ENCODE measurements at places on chromosomes 5 and 9. TPM values are rescaled to one million over a fixed set of nuclear protein-coding genes. Genes with fewer than 3 reads are reported as not detected.

DNA sequence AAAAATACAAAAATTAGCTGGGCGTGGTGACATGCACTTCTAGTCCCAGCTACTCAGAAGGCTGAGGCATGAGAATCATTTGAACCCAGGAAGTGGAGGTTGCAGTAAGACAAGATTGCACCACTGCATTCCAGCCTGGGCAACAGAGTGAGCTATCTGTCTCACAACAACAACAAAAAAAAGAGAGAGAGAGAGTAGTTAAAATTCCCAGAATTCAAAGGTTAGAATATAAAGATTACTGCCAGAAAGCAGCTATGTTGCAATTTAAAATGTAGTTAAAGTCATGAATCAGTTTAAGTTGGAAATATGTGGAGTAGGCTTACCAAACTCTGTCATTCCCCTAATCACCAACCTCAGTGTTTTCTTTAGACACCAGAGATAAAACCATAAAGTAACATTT, 58.7 kb upstream of the SUSD1 start:
- no peaks in the 10 kb centered on the region for H3K36me3 ChIP-seq
- H3K4me1 ChIP-seq = no peaks in the 10 kb centered on the region
- no peak overlapping the region for H3K4me3 ChIP-seq
- DNase-seq = no peak

DNA sequence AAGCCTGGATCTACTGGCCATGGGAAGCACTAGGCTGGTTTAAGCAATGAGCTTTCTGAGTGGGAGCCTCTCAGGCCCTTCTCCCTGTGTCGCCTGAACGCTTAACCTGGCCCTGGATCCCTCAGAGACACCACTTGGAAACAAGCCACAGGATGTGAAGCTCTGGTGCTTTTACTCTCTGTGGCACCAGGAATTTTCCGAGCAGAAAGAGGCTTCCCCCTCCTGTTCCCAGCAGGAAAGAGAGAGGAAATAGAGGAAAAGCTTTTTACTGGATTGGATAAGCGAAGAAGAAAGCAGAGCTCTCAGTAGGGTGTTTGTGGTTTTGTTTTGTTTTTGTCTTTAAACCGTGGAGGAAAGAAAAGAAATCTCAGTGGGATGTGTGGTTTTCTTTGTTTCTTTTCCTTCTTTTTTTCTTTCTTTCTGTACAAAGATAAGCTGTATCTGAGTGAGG, 34.5 kb downstream of the COL15A1 start:
- peak; percentile 35 for DNase-seq
- H3K4me1 ChIP-seq = no peaks in the 10 kb centered on the region
- no peak overlapping the region for H3K27ac ChIP-seq
- peaks cover 24% of the 10 kb centered on the region for H3K27me3 ChIP-seq
- no peak overlapping the region for H3K4me3 ChIP-seq
- H3K36me3 ChIP-seq = no peaks in the 10 kb centered on the region

The NUDT12 gene
- total RNA-seq = 16.8 TPM

The GPBP1 gene
- total RNA-seq = 121 TPM

DNA sequence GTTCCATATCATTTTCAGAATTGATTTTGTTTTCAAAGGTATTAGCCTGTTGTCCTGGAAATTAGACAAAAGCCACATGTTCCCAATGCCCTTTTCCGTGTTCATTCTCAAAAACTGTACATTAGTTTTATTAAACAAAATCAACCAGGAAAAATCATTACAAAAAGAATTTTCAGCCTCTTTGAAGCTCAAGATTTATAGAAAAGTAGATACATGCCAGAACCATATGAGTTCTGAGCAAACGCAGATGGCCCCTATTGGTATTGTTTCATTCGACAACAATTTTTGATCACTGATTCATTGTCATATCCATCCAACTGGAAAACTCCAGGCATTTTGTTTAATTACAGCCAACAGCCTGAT, 148.5 kb upstream of the GRAMD2B start:
- H3K27ac ChIP-seq = no peak overlapping the region
- H3K36me3 ChIP-seq = no peaks in the 10 kb centered on the region
- H3K27me3 ChIP-seq = no peaks in the 10 kb centered on the region
- no peak for DNase-seq
- no peak overlapping the region for H3K4me3 ChIP-seq

DNA sequence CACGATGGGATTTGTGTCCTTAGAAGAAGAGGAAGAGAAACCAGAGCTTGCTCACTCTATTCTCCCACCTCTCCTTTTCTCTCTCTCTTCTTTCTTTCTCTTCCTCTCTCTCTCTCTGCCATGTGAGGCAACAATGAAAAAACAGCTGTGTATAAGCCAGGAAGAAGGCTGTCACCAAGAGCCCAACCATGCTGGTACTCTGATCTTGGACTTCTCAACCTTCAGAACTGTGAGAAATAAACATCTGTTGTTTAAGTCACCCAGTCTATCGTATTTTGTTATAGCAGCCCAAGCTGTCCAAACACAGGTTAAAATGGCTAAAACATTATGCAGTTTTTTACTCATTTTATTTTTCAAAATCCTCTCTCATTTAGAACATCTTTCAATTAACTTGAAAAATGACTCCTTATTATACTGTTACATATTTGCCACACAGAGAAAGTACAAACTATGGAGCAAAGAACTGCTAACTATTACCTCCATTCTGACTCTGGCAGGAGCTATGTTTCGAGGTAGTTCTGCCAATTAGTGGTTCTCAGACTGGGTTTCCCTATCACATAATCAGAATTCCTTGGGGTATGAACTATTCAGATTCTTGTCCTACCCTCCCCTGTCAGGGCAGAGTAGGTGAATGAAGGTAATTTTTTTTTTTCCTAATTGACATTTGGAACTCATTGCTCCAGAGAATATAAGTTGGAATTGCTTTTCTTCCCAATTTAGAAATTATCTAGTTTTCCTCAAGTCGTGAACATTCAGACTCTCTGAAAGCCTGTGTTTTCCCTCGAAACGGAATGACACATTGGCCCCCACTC, 434.6 kb downstream of the ENC1 start:
- H3K4me1 ChIP-seq = peaks cover 9% of the 10 kb centered on the region
- H3K27me3 ChIP-seq = no peaks in the 10 kb centered on the region
- DNase-seq = no peak
- H3K36me3 ChIP-seq = no peaks in the 10 kb centered on the region
- H3K4me3 ChIP-seq = no peak overlapping the region
- H3K27ac ChIP-seq = no peak overlapping the region

The NR5A1 gene
- total RNA-seq = 0.21 TPM

DNA sequence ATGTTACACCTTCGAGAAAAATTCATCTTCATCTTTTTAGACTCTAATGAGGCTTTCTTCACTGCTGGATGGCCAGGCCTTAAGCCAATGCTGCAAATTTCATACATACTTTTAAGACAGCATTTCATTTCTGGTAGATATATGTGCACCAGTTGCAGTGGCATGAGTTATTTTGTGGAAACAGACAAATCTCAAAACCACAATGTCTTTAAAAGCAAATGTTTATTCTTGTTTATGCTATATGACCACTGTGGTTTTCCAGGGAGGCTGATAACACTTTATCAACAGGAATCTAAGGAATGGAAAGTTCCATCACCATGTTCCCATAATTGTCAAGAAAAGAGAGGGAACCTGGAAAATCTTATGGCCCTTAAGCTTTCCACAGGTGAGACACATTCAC, 27.7 kb downstream of the CDH9 start:
- no peaks in the 10 kb centered on the region for H3K4me1 ChIP-seq
- H3K36me3 ChIP-seq = no peaks in the 10 kb centered on the region
- H3K27ac ChIP-seq = no peak overlapping the region
- H3K4me3 ChIP-seq = no peak overlapping the region

All from GM23338 (cell line).